ENCODE measurements at places on chromosomes 1 and 21.

- DNase-seq, result no peak
These were observed 70.4 kb downstream of the CACHD1 start for GRCh38 chr1:64540265-64540791.

DNA sequence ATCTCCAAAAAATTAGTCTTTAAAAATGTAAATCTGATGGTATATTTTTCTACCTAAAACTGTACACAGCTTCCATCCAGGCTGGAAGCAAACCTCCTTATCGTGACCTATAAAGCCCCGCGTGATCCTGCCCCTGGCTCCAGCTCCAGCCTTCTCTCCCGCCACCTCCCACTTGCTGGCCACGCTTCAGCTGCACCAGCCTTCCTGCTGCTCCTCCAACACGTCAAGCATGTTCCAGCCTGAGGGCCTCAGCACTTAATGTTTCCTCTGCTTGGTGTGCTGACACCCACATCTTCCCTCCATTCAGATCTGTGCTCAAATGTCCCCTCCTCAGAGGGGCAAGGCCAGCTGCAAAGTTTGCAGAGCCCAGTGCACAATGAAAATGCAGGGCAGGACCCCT, 123.5 kb upstream of the MAGI3 start:
- DNase-seq, result no peak

- DNase-seq, result no peak
These were observed 391.6 kb downstream of the PBX1 start for GRCh38 chr1:164950541-164950986.

DNA sequence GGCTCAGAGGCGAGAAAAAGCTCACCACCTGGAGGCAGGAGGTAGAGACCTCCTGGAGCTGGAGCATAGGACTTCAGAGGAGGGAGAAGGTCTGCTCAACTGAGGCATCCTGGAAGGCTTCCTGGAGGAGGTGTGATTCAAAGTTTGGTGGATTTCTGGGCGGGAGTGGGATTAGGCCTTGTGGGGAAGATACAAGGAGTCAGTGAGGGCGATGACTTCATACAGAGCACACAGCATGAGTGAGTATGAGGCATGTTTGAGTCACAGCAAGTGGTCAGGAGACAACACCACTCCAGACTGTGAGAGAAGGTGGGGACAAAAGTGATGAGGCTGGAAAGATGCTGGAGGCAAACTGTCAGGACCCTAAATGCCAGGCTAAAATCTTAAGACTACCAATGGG, 77.6 kb downstream of the MATN1 start:
- DNase-seq, result no peak

DNA sequence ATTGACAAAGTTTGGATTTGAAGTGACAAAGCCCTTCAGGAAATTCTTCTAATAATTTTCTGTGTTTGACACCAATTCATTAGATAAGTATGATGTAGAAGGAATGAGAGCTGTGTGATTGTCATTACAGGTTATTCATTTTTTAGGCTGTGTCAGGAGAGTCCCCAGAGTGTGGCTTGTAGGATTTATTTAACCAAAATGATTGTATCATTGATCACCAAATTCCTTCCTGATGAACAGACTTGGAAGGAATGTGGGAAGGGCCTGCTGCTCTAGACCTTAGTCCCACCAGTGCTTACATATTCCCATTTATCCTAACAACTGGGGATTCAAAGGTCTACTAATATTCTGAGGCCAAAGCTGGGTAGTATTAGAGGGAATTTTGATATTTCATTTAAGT, 383.3 kb upstream of the KAZN start:
- DNase-seq, result no peak

Measured in stimulated activated CD8-positive, alpha-beta memory T cell treated with anti-CD3 and anti-CD28 coated beads, Interleukin-7, amount 100 ng/mL, for 48 hours (primary cell).